ACHN (cell line): ENCODE measurements at places on chromosomes 11 and 22.
A peak's percentile ranks its signal among the peaks of the same experiment; 100 is the strongest.

GRCh38 chr11:2574553-2575535, 125.0 kb downstream of the KCNQ1OT1 start:
- no peak for DNase-seq

DNA sequence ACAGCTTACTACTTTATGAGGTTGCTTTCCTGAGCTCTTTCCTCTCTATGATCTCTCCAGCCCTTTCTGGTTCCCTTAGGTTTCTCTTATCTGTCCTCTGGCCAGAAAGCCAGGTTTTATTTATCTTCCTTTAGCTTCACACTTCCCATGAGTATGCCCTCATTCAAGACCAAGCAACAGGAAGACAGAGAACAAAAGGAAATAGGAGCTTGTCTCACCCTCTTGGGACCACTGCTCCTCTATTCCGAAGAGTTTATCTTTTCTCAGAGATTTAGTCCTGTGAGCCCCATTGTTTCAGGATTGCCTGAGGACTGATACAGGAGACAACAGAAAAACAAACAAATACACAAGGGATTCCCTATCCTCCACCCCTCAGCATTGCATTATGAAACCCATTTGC, 62.4 kb upstream of the CCDC179 start:
- DNase-seq = no peak

GRCh38 chr11:1932105-1932480, 12.6 kb downstream of the TNNT3 start:
- DNase-seq = no peak

- DNase-seq = no peak
Observed at GRCh38 chr11:23288003-23288783, 427.9 kb upstream of the CCDC179 start.

- DNase-seq = peak; percentile 22
Observed at GRCh38 chr11:128802358-128802981, 64.6 kb downstream of the KCNJ1 start.

- no peak for DNase-seq
Observed at GRCh38 chr11:61921446-61921845, 4.1 kb upstream of the RAB3IL1 start.

- no peak for DNase-seq
Observed at GRCh38 chr22:20455709-20456063, 18.1 kb upstream of the SCARF2 start.

DNA sequence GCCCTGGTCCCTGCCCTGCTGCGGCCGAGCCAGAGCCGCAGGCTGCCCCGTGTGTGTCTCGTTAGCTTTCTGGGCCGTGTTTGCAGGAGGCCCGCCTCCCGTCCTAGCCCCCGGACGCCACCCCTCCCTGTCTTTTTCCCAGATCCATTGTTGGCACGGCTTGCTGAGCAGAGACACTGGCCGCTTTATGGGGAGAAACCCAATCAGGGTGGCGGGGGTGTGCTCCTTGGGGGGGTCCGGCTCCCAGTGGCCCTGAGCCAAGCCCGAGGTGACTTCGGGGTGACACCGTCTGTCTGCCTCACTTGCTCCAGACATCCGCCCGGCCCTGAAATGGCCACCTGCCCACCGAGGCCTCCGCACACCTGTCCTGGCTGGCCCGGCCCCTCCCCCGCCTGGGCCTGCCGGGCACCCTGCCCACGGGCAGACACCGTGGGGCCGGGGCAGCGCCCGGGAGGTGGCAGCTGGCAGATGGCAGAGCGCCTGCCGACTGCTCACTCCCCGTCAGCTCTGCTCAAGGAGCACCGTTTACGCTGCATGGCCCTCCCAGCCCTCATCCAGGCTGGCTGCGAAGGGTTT, 43.1 kb upstream of the PPARA start:
- DNase-seq = no peak

GRCh38 chr11:10777806-10778205, 26.8 kb downstream of the CTR9 start:
- DNase-seq = no peak

- DNase-seq = no peak
Observed at GRCh38 chr11:132901638-132902471, 630.4 kb downstream of the OPCML start.

GRCh38 chr11:72712841-72713240, 38.6 kb upstream of the PDE2A start:
- no peak for DNase-seq

- DNase-seq = no peak
Observed at GRCh38 chr11:46999217-46999616, 62.7 kb downstream of the CSTPP1 start.

DNA sequence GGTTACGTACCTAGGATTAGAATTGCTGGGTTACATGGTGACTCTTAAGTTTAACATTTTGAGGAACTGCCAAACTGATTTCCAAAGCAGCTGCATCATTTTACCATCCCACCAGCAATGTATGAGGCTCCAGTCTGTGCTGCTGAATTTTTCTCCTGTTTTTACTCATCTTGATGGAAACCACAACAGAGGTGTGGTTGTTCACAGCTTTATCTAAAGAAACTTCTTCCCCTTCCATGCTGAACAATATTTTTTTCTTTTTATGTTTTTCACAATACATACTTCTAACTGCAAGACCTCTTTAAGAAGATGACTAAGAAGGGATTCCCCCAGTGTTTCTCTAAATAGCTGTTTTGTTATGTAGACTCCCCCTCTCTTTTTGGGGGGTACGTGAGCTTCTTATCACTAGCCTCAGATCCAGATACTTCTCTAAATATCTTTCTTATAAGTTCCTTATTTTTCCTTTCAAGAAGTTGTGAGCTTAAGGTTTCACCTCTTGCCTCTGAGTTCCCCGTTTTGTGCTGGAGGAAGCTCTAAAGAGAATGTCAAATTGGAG, 24.0 kb downstream of the TCP11L1 start:
- DNase-seq = no peak

DNA sequence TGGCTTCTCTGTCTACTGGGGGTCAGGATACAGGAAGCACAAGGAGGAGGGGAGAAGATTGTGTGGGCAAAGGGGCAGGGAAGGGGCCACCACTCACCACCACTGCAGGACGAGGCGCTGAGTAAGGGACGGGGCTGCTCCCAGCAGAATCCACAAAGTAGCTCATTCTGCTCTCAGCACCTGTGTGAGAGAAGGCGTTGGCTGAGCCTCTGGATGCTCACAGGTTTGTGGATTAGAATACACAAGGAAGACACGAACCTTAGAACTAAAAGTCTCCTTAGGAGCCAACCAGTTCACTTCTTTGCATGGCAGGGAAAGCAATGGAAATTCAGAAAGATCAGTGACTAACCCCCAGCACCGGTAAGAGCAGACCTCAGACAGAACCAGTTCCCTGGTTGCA, 14.4 kb downstream of the ETS1 start:
- DNase-seq = no peak

- DNase-seq = peak; percentile 62
Observed at GRCh38 chr11:66015454-66015881, 3.7 kb downstream of the CST6 start.

DNA sequence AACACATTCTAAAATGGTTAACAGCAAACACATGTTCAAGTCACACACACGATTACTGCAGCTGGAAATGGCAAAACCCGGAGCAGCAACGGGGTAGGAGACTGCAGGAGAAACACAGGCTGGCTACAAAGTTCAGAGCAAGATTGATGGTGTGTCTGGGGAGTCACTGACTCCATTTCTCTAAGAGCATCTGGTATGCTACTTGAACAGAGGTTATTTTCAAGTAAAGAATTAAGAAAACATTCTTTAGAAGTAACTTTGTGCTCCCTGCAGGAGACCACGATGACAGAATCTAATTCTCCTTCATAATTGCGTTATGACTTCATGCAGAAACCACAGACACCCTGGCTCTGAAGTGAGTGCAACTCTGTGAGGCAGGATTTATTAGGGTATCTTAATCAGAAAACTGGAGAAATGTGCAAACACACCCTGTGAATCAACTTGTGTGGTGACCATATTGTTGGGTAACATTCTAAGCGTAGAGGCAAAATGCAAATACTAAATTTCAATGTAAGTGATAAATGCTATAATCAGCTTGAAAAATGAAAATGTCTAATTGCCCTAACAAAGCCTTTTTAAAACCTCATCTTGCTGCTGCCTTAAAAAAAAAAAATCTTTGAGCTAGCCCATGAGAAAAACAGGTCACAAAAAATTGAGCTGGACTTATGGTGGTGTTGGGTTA, 303.0 kb downstream of the CADM1 start:
- DNase-seq = peak; percentile 29

DNA sequence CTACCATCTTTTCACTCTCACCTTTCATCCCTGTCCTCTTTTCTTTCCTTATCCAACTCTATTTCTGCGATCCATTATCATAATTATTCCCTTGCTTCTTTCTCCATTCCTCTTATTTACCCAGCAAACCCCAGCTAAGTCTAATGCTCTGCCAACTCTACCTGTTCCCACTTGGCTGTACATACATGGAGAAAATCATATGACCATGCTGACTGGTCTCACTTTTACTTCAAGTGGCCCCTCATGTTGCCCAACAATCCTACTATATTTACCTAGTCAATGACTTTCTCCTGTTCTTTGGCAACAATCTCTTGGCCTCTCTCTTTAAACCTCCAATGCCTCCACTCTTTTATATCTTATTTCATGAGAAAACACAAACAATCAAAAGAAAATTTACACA, 94.1 kb downstream of the USP35 start:
- no peak for DNase-seq

GRCh38 chr11:114501901-114502300, 57.8 kb downstream of the NXPE1 start:
- DNase-seq = no peak

DNA sequence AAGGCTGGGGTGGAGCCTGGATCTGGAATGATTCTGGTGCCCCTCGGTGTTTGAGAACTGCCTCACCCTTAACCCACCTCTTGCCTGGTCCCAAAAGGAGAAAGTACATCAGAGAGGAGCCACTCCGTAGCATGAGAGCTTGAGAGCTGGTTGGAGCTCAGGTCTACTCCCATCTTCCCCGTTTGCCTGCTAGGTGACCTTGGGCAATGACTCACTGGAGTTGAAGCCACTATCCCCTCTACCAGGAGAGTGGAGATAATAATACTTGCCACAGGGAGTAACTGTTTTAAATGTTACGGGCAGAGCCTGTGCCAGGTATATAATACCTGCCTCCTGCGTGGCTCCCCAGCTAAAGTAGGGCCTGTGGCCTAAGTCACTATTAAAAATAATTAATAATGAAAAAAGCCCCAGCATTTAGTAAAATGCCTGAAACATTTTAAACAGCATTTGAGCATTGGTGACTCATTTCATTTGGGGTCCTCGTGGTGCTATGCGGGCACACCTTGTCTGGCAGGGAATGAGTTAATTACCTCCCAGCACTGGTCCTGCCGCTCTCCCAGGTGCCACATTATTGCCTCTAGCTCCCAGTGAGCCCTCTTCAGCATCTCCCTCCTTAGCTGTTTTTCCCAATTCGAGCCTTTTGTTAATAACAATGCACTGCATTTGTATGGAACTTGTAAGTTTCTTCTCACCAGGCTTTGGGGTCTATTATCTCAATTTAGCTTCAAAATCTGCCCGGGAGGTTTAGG, 22.5 kb downstream of the CYTH4 start:
- peak; percentile 28 for DNase-seq

GRCh38 chr11:108838792-108839105, 173.9 kb downstream of the DDX10 start:
- no peak for DNase-seq

DNA sequence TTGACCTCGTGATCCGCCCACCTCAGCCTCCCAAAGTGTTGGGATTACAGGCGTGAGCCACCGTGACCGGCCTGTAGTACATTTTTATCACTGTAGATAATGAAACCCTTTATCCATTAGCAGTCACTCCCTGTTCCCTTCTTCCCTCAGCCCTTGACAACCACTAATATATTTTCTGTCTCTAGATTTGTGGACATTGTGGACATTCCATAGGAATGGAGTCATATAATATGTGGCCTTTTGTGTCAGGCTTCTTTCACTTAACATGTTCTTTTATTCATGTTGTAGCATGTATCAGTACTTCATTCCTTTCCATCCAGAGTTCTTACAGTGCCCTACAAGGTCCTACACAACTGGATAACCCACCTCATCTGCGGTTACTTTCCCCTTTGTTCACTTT, 30.5 kb downstream of the RRM1 start:
- DNase-seq = no peak

DNA sequence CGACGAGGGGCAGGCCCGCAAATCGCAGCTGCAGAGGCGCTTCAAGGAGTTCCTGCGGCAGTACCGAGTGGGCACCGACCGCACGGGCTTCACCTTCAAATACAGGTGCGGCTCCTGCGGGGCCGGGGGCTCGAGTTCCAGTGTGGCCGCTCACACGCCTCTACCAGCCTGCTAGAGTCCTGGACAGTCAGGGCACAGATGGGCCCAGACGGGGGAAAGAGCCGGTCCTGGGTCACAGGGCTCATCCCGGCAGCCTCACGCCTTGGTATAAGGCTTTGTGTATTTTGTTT, 506 bp downstream of the MCM5 start:
- DNase-seq = no peak

GRCh38 chr11:117361432-117361831, 33.8 kb downstream of the CEP164 start:
- DNase-seq = no peak

GRCh38 chr11:64409707-64410403, 50.9 kb downstream of the RPS6KA4 start:
- no peak for DNase-seq

DNA sequence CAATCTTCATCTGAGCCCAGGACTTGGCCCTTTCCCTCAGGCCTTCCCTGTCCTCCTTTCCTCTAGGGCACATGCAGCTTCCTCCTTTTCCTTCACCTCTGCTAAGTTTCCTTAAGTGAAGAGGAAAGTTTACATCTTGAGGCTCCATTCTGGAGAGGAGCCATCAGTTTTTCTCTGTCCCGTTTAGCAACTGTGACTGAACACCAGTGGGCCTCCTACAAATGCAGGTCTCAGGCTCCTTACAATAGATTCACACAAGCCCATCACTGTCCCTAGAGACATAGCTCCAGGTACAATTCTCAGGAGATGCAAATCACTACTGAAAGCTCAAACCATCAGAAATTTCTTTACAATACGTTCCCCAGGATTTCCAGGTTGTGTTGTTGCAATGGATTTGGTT, 23.3 kb upstream of the LYVE1 start:
- DNase-seq = no peak

DNA sequence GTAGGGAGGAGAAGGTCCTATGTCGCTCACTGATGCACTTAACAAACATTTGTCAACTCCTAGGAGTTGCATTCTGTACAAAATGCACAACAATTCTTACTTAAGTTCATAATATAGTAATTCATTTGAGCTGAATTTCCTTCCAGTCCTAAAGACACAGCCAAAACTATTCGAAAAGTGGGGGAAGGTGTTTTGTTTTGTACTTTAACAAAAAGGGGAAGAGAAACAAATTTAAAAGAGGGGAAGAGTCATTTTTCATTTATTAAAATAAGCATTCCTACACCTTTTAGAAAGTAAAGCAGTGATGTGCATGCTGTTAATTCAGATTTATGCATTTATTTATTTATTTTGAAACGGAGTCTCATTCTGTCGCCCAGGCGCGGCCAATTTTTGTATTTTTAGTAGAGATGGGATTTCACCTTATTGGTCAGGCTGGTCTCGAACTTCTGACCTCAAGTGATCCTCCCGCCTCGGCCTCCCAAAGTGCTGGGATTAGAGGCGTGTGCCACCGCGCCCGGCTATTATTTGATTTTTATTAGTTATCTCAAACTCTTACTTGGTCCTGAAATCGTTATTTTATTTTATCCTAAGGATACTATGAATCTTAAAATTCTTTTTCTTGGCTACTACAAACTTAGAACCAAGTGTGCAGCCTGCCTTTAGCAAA, 1.1 kb upstream of the FANCF start:
- no peak for DNase-seq
